Cardiac muscle cell (in vitro differentiated cells and primary cell): ENCODE measurements at places on chromosomes 5 and 9. TPM values are rescaled to one million over a fixed set of nuclear protein-coding genes. Genes with fewer than 3 reads are reported as not detected.

The AQP3 gene
- 7.2 and 9.0 TPM in 2 replicates for polyA plus RNA-seq

The AFAP1L1 gene
- 24.0 and 38.7 TPM in 2 replicates for polyA plus RNA-seq

DNA sequence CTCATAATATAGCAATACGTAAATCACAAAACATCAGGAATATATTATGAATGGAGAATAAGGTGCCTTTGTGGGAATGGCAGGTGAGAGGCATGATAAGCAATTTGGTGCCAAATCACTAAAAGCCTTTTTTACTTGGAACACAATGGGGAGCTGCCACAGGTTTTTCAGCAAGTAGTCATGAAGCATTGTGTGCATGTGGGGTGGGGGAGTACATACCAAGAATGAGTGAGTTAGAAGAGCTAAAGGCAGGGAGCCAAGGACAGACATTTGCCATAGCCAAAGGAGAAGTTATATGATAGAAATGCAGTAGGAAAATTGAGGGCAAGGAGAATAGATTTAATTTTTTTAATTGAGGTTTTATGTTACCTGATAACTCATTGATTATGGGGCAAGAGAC lies 445.0 kb upstream of the SMC2 start:
- DNase-seq: no peak

DNA sequence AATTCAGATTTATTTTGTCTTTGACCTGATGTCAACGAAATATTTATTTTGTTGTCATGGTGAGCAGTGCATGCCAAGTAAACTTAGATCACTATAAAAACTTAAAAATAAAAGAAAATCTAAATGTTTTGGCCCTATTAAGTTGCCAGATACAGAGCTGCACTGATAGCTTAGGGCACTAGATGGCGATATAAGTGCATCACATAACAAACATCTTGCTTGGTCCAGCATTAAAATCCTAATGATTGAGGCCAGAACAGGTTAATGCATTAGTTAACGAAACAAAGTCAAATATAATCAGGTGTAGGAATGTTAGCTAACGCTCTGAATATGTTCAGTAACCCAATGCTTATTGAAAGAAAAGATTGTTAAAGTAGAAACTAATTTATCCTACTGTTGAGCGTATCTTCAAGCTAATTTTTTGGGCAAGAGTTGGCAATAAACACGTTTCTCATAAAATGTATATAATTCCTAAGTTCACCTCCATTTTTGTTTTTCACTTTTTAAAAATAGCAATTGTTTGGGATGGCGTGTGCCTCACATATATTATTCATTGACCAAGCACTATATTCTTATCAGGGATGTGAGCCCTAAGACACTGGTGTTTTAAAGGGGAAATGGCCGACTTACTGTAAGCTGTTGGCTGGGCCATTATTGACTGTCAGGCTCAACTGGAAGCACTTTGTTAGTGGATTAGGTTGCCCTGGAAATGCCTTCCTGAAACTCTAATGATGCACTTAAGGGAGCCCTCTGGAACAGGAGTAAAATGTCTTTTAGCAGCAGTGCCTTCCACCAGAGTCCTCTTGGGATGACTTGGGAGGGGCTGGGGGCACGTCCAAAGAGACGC lies 33.3 kb downstream of the KCTD16 start:
- DNase-seq: peak; percentile 68
